ENCODE measurements at places on chromosomes 6 and 20.
A peak's percentile ranks its signal among the peaks of the same experiment; 100 is the strongest.

GRCh38 chr6:16671302-16672289 is 89.7 kb downstream of the ATXN1 start:
- H3K36me3 ChIP-seq = no peaks in the 10 kb centered on the region
- no peak for DNase-seq
- peaks cover 54% of the 10 kb centered on the region for H3K4me1 ChIP-seq
- H3K27me3 ChIP-seq = no peaks in the 10 kb centered on the region

GRCh38 chr6:13811627-13812358 is 2.6 kb downstream of the MCUR1 start:
- no peaks in the 10 kb centered on the region for H3K27me3 ChIP-seq
- H3K4me1 ChIP-seq = no peaks in the 10 kb centered on the region
- no peak for DNase-seq
- no peak overlapping the region for H3K4me3 ChIP-seq
- peak overlapping the region; percentile 27 for H3K27ac ChIP-seq
- H3K36me3 ChIP-seq = peaks cover 2% of the 10 kb centered on the region

GRCh38 chr6:30195951-30196350 is 17.3 kb downstream of the TRIM26 start:
- DNase-seq = no peak
- peaks cover 41% of the 10 kb centered on the region for H3K36me3 ChIP-seq
- no peaks in the 10 kb centered on the region for H3K4me1 ChIP-seq
- H3K27ac ChIP-seq = no peak overlapping the region

- H3K4me3 ChIP-seq = no peak overlapping the region
- H3K27ac ChIP-seq = peak overlapping the region; percentile 41
- no peaks in the 10 kb centered on the region for H3K27me3 ChIP-seq
- no peak for DNase-seq
Measured at GRCh38 chr20:53656293-53657202, 62.9 kb upstream of the ZNF217 start.

GRCh38 chr6:110645685-110646418 is 169.4 kb downstream of the CDK19 start:
- DNase-seq = no peak
- H3K4me3 ChIP-seq = no peak overlapping the region
- no peaks in the 10 kb centered on the region for H3K4me1 ChIP-seq
- H3K36me3 ChIP-seq = peaks cover 10% of the 10 kb centered on the region
- H3K27ac ChIP-seq = no peak overlapping the region
